ENCODE measurements at places on chromosomes 5 and 9.

DNA sequence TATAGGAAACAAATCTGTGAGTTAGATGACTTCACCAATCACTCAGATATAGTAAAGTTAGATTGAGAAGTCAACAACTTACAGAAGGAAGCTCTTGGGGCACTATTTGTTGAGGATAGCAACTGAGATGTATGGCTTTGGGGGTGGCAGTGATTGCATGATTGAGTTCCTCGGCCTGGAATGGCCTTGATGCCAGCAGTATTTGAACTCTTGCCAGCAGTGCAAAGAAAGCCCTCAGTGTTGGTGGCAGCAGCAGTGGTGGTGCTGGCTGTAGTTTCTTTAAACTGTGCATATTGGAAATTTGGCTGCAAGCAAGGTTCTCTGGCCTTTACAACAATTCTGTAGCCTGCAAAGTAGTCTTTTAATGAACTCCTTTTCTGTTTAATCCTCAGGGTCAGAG is 41.4 kb upstream of the PJA2 start:
- DNase-seq: no peak

DNA sequence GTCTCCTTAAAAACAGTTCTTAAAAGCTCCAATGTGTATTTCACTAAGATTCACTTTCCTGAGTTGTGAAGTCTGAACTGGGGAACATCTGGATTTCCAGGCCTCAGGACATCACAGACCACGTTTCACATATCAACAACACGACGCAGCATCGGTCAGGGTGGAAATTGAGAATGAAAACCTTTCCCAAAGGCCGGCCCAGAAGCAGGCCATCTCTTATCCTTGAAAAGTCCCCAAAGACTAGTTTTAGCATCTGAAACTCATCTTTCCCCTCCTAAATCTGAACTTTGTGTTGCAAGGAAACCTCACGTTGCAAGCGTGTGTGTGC is 96.4 kb upstream of the COL5A1 start:
- DNase-seq: no peak

GRCh38 chr5:14584848-14585247 is 3.3 kb downstream of the OTULINL start:
- no peak for DNase-seq

- DNase-seq: no peak
Observed at GRCh38 chr5:138082033-138082432, 1.8 kb upstream of the WNT8A start.

DNA sequence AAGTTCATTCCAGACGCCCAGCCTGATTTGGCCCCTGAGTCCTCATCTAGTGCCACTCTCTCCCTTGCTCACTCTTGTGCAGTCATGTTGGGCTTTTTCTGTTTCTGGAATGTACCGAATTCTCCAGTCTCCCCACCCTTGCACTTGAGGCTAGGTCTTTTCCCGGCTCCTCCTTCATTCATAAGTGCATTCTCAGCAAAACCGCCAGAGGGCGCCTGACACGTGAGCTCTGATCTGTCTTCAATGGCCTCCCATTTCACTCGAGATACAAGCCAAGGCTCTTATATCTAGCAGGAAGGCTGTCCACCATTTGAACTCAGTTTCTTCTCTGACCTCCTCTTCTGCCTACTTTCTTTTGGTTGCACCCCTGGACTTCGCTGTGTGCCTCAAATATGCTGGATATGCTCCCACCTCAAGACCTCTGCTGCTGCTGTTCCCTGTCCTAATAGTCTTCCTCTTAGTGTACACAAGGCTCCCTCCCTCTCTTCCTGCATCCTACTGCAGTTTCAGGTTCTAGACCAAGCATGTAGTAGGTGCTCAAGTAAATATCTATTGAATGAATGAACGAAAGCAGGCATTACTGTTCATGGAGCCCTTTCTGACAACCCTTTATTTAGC is 568.1 kb upstream of the WWC1 start:
- DNase-seq: peak; percentile 11

DNA sequence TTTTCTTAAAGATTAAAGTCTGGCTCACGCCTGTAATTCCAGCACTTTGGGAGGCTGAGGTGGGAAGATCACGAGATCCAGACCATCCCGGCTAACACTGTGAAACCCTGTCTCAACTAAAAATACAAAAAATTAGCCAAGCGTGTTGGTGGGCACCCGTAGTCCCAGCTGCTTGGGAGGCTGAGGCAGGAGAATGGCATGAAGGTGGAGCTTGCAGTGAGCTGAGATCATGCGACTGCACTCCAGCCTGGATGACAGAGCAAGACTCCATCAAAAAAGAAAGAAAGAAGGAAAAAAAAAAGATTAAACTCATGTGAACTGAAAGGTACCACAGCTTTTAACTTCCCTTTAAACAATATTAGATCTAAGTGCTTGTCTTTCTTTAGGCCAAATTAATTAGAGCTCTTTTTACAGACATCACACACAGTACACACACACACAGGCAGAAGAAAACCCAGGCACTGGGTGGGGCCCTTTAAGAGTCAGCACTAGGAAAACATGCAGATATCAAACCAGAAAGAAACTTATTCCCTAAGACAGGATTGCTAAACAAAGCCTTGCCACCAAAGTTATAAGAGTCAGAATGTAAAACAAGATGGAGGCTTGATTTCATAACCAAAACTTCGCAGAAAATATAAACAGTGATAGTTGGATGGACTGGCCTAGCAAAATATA is 29.3 kb upstream of the UHRF2 start:
- DNase-seq: no peak

DNA sequence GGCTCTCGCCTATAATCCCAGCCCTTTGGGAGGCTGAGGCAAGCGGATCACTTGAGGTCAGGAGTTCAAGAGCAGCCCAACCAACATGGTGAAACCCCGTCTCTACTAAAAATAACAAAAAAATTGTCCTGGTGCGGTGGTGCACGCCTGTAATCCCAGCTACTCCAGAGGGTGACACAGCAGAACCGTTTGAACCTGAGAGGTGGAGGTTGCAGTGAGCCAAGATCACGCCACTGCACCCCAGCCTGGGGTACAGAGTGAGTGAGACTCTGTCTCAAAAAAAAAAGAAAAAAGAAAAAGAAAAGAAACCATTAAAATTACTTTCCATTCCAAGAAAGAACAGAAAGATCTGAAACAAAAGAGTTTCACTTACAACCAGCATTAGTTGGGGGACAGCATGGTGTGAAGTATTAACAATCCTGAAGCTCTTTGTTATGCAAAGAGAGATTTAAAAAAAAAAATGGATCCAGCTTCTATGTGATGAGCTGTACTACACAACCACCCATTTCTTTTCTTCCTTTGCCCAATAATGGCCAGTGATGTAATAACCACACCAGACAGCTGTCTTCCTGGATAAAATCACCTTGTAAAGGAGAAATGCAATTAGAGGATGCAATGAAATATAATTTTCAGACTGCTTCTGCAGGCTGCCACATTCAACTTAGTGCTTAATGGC is 76.9 kb downstream of the MED27 start:
- DNase-seq: no peak

GRCh38 chr5:173310218-173310769 is 17.9 kb downstream of the STC2 start:
- no peak for DNase-seq

GRCh38 chr9:132030626-132031325 is 48.9 kb downstream of the MED27 start:
- DNase-seq: no peak

GRCh38 chr5:95818181-95819147 is 4.1 kb downstream of the GLRX start:
- DNase-seq: no peak

DNA sequence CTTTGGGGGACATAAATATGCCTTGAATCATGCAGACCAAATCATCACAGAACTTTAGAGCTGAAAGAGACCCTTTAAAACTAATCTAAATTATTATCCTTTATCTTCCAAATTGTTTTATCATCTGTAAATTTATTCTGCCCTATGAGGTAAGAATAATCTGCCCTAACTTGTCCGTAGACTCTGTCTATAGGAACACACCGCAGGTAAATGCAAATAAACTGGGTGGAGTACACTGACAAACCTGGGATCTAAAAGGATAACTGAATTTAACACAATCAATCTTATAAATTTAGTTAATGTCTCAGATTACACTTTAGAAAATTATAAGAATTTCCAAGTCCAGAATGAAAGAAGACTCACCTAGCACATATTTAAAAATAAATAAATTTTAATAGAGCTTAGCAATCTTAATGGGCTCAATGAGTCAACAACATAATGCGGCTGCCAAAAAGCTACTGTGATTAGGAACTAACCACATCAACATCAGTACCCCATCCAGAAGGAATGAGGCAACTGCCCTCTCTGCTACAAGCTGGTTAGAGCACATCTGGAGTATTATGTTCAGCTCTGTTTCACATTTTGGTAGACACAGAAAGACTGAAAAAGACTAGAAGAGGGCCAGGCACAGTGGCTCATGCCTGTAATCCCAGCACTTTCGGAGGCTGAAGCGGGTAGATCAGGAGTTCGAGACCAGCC is 5.6 kb downstream of the MEGF9 start:
- no peak for DNase-seq

DNA sequence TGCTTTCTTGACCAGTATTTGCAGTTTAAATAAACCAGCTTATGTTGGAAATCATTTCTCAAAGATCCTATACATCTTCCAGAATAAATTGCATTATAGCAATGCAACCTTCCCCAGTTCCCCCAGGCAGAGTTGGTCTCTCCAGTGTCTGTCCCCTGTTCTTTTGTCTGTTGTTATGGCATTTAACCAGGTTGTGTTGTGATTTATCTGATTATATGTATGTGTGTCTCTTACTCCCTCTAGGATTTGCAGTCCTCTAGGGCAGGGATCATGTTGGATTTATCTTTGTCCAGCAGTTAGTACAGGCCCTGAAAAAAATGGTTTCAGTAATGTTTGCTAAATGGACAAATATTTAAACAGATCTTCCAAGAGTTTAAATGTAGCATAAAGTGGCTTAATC is 17.3 kb downstream of the GARNL3 start:
- DNase-seq: no peak

GRCh38 chr9:12717907-12718306 is 24.7 kb downstream of the TYRP1 start:
- no peak for DNase-seq

GRCh38 chr5:170579601-170580000 is 75.8 kb downstream of the KCNIP1 start:
- no peak for DNase-seq

DNA sequence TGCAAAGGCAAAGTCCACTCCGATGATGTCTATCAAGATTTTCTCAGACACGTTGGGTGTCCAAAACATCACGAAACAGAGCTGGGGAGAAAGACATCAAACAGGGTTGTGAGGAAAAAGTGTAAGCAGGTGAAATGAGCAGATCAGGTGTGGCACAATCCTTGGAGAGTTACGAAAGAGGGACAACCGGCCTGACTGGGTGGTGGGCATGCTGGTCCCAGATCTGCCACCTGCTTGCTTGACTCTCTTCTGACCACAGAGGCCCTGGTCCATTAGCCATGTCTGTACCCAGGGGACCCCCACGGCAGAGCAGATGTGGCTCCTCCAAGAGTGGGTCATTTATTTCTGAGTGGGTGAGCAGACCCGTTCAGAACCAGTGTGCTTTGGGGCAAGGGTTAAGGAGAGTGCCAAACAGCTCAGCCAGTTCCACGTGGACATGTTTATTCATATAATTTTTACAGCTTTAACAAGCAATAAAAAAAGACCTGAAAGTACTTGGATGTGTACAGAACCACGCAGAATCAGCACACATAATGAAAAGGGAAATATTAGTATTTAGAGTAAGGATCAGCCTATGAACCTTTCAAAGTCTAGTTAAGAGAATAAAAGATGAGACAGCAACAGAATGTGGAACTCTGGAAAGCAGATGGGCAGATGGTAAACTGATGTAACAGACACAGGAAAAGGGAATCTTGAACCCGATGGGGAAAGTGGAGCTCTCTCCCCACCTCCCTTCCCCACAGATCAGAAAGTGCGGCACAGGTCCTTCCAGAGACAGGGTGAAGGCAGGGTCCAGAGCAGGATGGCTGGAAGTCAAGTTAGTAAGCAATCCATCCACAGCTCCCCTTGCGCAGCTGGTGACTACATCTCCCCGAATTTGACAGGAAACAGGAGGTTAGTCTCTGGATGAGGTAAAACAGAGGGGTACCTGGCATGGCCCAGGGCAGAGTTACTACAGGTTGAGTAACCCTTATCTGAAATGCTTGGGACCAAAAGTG is 52.5 kb downstream of the OTULIN start:
- no peak for DNase-seq

DNA sequence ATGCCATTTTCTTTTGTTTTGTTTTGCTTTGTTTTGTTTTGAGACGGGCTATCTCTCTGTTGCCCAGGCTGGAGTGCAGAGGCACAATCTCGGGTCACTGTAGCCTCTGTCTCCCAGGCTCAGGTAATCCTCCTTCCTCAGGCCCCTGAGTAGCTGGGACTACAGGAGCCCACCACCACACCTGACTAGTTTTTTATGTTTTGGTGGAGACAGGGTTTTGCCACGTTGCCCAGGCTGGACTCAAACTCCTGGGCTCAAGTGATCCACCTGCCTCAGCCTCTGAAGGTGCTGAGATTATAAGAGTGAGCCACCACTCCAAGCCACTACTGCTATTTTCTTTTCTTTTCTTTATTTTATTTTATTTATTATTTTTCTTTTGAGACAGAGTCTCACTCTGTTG is 54.0 kb upstream of the S1PR3 start:
- DNase-seq: no peak

DNA sequence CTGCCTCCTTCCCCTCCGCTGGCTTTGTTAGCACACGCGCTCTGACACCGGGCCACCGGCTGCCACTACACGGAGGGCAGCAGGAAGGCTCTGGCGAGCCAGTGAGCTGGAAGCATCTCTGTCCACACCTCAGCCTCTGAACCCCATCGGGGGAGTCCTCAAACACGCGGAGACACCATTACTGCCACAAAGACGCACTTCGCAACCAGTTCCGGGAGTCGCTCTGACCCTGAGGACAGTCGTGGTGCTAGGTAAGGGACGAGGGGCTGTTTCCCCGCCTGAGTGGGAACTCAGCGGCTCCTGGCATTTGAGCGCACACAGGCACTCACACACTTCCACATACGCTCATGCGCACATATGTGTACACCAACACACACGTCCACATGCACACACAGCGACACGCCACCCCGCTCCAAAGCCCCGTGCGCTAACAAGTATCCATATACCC is 160.0 kb downstream of the C9orf152 start:
- DNase-seq: no peak

DNA sequence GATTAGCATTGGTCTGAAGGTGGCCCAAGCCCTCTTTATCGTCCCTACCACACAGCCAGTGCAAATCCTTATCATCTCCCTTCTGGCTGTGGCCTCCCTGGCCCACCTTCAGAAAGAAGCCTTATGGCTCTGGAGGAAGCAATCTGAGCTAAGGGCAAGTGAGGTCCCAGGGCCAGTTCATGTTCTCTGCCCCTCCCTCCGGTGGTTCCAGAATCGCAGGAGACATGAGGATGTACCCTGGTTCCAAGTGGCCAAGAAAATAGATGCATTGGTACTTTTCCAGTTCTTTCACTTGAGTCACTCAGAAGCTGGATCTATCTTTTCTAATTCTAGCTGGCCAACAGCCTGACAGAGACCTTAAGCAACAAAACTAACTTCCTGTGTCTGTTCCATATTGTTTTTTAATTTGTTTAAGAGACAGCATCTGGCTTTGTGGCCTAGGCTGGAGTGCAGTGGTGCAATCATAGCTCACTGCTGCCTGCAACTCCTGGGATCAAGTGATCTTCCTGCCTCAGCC is 60.7 kb downstream of the LHFPL2 start:
- DNase-seq: no peak

All from NK-92 treated with Interleukin-12 subunit alpha and Interleukin-12 subunit beta, amount 100 ng/mL, for 24 hours (cell line).